ENCODE measurements at places on chromosomes 1 and 21.

DNA sequence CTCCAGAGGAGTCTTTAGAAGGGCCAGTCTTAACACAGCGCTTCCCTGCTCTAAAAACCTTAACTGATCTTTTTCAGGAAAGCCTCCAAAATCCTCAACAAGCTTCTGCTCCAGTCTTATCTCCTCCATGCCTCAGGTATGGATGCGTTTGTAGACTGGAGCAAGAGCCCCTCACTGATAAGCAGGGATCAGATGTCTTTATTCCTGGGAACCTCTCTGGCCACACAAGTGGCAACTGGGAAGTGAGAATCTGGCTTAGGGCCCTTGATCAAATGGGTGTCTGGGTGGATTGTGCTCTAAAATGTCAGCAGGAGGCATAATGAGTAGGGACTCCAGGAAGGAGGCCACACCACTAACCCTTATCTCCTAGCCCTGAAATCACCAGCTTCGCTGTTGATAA, 1.4 kb downstream of the ZBTB8A start:
- no peak for DNase-seq

DNA sequence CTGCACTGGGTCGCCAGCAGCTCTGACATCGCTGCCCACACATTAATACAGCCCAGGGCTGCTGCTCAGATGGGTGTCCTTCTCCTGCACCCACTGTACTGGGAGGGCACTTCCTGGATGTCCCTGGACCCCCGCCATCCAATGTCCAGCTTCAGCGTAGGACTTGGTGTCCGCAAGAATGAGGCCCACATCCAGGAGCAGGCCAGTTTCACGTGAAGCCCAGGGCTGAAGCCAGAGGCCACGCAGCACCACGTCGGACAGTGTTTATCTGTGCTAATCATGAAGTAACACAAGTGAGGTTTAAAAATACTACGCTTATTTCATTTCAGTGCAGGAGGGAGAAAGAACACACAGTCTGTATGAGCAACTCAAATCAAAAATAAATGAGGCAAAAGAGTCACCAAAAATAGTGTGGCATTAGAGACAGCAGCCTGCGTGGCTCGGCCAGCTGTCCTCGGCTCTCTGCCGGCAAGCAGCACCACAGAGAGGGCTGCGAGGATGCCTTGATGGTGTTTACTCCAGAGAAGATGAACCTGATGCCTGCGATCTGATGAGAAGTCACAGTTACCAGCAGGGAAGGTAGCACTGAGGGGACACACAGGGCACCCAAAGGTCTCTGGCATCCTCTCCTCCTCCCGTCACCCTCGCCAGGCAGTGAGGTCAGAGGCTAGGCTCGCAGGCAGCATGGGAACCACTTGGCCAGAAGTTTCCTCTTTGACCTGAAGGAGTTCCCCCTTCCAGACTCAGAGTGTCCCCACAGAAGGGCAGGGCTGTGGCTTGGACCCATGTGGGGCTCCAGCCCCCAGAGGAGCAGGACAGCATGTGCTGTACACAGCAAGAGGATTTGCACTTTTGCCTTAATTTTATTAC, 22.1 kb upstream of the NPHP4 start:
- no peak for DNase-seq

DNA sequence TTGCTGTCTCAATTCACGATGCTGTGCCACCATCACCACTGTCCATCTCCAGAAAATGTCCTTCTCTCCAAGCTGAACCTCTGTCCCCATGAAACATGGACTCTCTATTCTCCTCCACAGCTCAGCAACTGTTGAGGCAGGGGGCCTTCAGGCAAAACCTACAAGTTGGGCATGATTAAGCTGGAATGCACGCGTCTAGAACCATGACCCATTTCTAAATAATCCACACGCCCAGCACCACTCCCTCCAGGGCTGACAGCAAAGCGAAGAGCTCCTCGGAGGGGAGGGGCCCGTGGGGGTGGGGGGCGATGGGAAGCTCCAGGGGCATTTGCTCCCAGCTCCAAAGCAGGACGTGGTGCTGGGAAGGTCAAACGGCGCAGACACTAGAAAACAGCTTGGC, 3.3 kb upstream of the HES5 start:
- no peak for DNase-seq

- no peak for DNase-seq
Observed at GRCh38 chr1:200334661-200335256, 75.1 kb downstream of the ZNF281 start.

DNA sequence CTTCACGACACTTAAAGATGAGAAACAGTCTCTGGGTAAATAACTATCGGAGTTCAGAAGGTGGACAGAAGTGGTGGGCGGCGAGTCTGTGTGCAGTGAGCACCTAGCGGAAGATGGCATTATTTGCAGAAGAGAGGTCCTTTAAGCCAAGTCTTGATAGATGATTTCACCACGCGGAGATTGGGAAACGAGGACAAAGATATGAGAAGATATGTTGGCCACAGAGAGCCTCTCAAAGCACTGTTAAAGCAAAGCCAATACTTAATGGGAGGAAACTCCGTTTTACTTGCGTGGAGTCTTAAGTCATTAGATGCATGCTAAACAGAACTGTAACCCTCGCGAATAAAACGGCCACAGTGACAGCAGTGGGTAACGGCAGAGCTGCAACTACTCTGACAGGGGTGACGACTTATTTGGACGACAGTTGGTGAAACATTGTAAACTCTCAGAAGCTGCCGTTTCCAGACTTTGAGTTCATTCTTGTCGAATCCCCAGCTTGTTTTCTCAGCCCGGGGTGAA, 577 bp upstream of the CEP350 start:
- DNase-seq, result peak; percentile 65

DNA sequence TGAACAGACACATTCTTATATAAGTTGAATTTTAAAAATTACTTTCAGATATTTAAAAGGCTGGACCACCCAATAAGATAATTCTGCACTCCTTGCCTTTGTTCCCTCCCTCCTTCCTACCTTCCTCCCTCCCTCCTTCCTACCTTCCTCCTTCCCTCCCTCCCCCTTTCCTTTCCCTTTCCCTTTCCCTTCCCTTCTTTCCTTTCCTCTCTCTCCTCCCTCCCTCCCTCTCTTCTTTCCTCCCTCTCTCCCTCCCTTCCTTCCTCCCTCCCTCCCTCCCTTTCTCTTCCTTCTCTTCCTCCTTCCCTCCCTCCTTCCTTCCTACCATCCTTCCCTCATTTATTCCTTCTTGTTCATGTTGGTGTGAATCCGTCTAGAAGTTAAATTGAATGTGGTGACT, 93.0 kb downstream of the ATP6V1G3 start:
- no peak for DNase-seq

GRCh38 chr1:200228486-200228885, 181.3 kb downstream of the ZNF281 start:
- no peak for DNase-seq

GRCh38 chr1:70528590-70529333, 117.7 kb downstream of the CTH start:
- DNase-seq, result no peak

GRCh38 chr1:10304295-10304694, 93.9 kb downstream of the KIF1B start:
- DNase-seq, result no peak

GRCh38 chr1:32742199-32742947, 39.8 kb upstream of the SYNC start:
- DNase-seq, result no peak

GRCh38 chr1:10694633-10695627, 101.5 kb downstream of the CASZ1 start:
- DNase-seq, result no peak

Measured in SIG-M5 (cell line).